ENCODE measurements at places on chromosomes 1 and 21.

GRCh38 chr1:115057661-115058254 is 28.1 kb downstream of the TSHB start:
- no peak for DNase-seq

DNA sequence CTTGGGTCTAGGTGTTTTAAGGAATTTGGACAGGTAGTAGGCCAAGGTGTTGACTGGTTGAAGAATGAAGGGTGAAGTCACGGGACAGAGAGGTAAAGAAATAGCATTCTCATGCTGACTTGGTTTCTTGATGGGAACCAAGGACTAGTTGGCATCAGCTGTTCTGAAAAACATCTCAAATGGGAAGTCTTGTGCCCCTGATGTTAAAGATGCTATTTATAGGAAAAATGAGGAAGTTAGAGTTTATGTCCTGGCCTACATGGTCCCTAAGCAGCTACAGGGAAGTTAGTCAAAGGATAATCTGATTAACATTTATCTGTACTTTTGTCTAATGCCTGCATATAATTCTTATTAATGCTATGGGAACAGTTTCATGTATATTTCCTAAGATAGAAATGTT is 262.4 kb downstream of the HHIPL2 start:
- no peak for DNase-seq

DNA sequence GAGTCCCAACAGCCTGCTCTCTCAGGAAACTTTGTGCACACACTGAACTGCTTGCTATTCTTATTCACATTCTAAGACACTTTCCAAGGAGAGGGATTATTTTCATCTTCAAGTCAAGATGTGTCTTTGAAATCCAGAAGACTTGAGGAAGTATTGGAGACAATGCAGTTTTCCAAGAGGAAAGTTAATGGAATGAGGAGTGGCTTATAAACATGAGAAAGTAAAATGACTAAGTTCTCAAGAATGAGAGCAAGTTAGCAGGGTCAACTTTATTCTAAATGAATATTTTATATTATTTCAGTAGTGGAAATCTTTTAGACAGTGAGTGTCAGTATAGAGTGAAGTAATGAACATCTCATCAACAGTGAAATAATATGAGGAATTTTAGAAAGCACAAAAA is 1239.3 kb downstream of the MRPL39 start:
- no peak for DNase-seq

- DNase-seq: no peak
Observed at GRCh38 chr1:228530086-228530758, 43.0 kb downstream of the RNF187 start.

GRCh38 chr1:92679980-92680379 is 104.9 kb downstream of the EVI5 start:
- no peak for DNase-seq

GRCh38 chr1:61301824-61302657 is 219.7 kb downstream of the NFIA start:
- DNase-seq: no peak

- no peak for DNase-seq
Observed at GRCh38 chr1:202952818-202953217, 5.3 kb downstream of the ADIPOR1 start.

GRCh38 chr1:204344665-204345355 is 14.9 kb downstream of the PLEKHA6 start:
- no peak for DNase-seq

DNA sequence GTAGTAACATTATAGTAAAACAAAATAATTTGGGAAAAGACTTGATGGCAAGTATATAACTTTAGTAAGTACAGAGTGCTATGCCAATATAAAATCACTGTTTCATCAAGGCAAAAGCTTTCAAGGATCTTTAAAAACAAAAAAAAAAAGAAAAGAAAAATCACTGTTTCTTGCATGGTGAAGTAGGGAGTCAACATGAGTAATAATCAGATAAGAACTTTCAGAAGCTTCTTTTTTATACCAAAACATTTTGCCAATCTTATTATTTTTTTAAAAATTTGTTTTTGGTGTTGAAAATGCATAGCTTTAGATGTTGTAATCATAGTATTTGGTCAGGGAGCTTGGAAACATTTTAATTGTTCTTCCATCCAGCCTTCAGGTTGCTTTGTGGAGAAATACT is 37.2 kb downstream of the CAMSAP2 start:
- DNase-seq: no peak

DNA sequence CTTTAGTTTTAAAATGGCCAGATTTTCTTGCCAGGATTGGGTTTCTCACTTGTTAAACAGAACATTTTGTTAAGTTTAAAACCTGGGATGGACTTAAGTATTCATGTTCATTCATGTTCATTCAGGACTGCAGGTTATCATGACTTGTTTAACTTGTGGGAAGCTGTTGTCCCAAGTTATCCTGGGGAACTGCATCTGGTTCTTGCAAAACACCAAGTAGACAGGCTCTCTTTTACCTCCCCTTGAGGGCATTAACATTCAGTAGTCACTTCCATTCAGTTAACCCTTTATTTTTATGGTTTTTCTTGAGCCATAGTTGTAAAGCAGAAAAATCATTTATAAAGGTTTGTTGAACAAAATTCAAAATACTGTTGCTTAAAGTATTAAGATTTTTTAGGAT is 8.1 kb downstream of the SOD1 start:
- DNase-seq: no peak

DNA sequence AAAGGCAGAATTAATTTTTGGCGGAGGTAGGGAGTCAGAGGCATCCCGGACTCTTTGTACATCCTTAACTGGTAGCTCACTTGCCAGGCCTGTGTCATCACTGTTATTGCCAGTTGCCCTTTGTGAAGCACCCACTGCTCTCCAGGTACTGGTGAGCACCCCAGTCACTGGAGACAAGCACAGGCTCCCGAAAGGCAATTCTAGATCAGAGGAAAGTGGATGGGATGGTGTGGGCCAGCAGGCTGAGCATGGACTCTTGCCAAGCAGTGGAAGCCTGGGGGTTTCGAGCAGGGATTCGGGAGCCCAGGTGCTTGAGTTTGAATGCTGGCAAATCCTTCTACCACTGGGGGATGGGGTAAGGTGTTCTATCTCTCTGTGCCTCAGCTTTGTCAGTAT is 551.1 kb downstream of the MATN1 start:
- no peak for DNase-seq

DNA sequence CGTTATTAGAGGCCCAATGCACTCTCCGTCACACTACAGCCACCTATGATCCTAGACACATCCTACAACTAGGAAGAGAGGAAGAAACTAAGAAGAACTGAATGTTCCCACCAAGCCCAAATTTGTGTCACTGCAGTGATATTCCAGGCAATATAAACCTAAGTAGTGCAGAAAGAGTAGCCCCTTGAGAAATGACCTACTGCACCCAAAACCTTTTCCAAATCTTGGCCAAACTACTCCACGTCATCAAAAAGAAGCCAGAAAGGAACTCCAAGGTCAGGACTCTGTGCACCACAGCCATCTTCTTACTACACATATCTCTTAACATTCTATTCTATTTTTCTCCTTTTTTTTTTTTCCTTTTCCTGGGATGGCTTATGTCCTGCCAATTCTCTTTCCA is 60.2 kb downstream of the ADAMTS1 start:
- no peak for DNase-seq

- DNase-seq: no peak
Observed at GRCh38 chr1:19122668-19123067, 87.4 kb downstream of the UBR4 start.

- DNase-seq: no peak
Observed at GRCh38 chr1:44447051-44447810, 42.2 kb downstream of the RNF220 start.

DNA sequence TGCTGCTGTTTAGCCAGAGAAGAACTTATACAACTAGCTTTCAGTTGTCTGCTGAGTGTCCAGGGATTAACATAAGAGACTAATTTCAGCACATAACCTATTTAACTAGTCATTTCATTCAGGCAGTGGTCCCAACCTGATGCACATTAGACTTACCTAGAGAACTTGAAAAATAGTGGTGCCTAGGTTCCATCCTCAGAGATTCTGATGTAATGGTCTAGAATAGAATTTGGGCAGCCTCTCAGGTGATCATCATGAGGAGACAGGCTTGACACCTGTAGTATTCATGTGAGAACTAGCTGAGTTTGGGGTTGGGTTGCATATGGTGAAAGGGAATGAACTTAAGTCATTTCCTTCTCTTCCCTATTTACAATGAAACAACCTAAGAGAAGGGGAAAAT is 24.8 kb downstream of the CNST start:
- no peak for DNase-seq

DNA sequence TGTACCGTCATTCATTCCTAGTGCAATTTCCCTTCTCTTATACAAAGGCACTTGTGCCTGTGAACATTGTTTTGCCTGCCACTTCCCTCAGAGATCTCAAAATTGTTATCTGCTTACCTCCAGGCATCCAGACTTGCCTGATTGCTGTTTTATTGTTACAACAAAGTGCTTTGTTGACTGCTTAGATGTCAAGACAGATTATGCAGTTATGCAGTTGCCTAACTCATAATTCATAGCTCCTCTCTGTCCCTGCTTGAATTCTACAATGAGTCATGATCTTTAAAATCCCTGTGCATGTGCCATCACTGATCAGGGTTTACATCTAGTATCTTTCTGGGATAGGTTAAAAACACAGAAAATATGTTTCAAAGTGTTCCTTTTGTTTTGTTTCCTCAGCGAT is 24.5 kb downstream of the CXADR start:
- no peak for DNase-seq

GRCh38 chr1:200211157-200211556 is 183.6 kb downstream of the NR5A2 start:
- DNase-seq: no peak

- DNase-seq: no peak
Observed at GRCh38 chr1:9827558-9828185, 3.9 kb upstream of the CLSTN1 start.

- DNase-seq: no peak
Observed at GRCh38 chr1:231844986-231845502, 218.5 kb downstream of the DISC1 start.

DNA sequence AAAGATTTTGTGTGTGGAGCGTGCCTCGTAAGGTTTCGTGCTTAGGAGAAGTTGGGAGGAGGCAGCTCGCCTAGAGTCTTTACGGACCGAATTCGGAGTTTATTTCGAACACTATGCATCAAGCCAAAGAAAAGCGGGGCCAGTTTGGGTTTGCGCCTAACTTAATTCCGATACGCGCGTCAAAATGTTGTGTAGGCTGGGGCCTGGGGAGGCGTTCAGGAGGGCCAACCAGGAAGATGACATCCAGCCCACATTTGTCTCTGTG is 6.4 kb downstream of the FOXD2 start:
- no peak for DNase-seq

GRCh38 chr1:204576422-204576821 is 60.2 kb downstream of the MDM4 start:
- DNase-seq: no peak

All from NCI-H1417 treated with DMSO at 0.1 percent for 48 hours (cell line).